Ecto neural progenitor cell (in vitro differentiated cells): ENCODE measurements at places on chromosomes 2 and 18.

DNA sequence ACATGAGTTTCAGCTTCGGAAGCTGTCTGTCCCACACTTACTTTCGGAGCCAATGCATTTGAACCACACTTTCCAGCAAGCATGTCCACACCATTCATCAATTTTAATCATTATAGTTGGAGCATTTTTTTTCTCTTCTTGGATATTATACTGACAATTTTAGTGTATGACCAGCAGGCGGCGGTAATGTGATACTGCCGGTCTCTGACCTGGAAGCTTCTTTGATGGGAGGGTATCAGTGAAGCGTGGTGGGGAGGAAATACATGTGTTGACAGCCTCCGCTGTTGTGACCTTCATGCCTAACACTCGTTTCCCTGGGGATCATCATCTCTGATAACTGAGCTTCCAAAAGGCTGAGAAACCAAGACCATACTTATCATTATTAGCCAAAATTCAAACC lies 231.7 kb downstream of the GBX2 start:
- no peak for DNase-seq

DNA sequence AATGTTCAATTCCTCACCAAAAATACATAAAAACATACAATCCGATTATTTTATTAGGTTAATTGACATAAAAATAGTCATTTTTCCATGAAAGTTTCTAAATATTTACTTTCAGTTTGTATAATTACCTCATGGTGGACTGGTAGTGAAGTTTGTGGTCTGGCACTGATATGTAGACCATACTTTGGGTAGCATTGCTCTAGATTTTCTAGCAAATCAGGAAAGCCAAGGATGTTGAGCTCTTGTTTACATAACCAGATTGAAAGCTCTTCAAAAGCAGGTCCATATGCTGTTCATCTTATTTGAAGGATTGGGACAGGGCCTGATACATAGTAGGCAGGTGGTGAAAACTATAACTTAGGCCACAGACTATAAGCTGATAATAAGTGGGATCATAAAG lies 61.8 kb downstream of the COMMD1 start:
- DNase-seq, result no peak

GRCh38 chr2:696999-697627 lies 19.9 kb upstream of the TMEM18 start:
- DNase-seq, result no peak

DNA sequence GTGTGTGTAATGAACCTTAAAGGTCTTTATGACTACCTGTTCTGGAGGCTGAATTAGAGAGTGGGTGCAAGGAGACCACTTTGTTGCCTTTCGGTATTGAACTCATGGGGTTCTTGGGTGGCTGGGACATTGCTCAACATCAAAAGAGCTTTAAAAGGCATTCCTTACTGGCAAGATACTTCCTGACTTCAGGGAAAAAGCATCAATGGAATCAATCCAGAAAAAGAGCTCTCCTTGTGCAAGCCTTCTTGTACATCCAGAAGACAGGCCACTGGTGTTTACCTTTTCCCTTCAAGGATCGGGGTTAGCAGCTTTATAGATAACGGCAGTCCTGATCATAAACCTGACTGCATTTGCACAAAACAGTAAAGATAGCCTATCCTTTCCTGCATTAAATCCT lies 9.5 kb downstream of the PNO1 start:
- no peak for DNase-seq

- DNase-seq, result no peak
Observed at GRCh38 chr2:192546565-192546964, 351.8 kb upstream of the TMEFF2 start.

DNA sequence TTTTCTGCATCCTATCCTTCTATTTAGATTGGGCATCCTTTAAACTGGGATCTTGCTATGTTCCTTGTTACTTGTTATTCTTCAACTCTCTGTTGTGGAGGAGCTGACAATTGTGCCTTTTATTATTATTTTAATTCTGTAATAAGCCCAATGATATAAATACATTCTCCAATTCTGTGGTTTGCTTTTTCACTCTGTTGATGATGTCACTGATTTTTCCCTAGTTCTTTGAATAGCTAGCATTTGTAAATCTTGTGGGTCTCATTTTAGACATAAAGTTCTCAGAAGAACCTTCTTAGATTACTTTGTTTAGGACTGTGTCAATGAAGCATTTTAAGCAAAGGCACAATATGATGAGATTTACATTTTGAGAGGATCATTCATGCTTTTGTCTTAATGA lies 79.5 kb upstream of the SLC8A1 start:
- no peak for DNase-seq
